Upper lobe of left lung (tissue), 6 donors: ENCODE measurements at places on chromosomes 12 and 14.
A peak's percentile ranks its signal among the peaks of the same experiment; 100 is the strongest.

- no peak for DNase-seq
These were observed 2.9 kb downstream of the SERPINA10 start for GRCh38 chr14:94290197-94290596.

DNA sequence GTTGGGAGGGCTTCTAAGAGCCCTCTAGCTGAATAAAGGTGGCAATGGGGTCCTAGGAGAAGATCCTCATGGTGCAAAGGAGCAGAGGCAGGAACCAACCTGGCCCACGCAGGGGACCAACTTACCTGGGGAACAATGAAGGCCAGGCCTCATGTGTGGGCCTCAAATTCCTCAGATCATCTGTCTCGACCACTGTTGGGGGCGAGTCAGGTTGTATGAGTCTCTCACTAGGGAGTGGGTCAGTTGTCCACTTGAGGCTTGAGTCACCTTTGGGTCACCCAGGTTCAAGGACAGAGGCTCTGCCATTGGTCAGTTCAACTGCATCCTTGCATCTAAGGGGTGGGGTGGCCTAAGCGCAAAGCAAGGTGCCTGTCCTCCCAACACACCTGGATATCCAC lies 43.7 kb upstream of the BDKRB2 start:
- no peak for DNase-seq

- DNase-seq: no peak
These were observed 17.7 kb downstream of the OR6S1 start for GRCh38 chr14:20623798-20624197.

DNA sequence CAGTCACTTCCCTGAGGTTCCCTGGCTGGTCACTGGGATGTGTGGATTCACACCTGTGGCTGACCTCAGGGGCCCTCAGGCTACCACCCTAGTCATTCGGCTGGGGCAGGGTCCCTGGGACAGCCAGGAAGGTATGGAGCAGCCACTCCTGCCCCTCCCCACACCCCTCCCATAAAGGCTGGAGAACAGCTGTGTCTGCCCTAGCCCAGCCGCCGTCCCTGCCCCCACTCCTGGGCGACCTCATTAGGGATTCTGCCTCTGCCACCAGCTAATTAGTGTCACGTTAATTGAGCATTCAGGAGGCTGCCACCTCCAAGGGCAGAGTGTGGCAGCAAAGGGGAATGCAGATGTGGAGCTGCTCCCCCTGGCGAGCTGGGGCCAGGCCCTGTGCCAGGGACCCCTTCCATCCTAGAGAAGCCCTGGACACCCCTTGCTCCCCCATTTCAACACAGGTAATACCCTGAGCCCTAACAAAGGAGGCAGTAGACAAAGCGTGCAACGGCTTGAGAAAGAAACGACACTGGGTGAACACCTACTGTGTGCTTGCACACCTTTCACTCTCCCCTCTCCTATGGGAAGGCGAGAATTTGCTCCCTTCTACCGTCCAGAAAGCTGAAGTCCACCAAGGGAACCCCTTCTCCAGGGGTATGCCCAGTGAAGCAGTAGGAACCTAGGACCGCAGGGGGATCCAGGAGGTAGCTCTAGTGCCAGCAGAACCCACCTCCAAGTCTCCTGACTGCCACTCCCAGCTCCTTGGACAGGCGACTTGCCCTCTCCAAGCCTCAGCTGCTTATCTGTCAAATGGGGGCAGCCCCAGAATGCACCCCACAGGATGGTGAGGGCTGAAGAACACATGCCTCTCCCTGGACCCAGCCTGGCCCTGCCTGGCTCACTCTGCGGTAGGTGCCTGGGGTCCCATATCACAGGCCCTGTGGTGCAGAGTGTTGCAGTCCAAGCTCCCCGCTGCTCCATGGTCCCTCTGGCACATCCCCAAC lies 45.1 kb downstream of the FAM222A start:
- DNase-seq: peak; percentile 42

- peak; percentile 49 for DNase-seq
These were observed 22.0 kb upstream of the SNRPF start for GRCh38 chr12:95836630-95837239.

- DNase-seq: peak; percentile 27
These were observed 98.7 kb downstream of the GAS2L3 start for GRCh38 chr12:100672075-100672592.

DNA sequence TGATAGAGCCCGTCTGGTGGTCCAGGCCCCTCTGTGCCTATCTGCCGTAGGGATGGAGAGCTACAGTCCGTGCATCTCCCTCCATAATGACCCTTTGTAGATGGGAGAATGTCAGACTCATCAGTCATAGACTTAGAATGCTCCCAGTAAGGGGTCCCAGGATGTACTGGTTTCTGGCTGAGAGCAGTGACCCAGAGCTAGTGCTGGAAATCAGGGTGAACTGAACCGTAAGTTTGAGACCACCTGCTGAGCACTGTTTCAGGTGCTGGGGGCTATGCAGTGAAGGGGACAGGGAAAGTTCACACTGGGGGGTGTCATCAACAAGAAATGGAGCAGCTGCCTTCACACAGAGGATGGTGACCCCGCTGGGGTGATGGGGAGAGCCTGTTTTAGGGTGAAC lies 34.1 kb downstream of the SLC6A12 start:
- DNase-seq: no peak

GRCh38 chr14:95322651-95323050 lies 2.9 kb upstream of the CLMN start:
- no peak for DNase-seq

DNA sequence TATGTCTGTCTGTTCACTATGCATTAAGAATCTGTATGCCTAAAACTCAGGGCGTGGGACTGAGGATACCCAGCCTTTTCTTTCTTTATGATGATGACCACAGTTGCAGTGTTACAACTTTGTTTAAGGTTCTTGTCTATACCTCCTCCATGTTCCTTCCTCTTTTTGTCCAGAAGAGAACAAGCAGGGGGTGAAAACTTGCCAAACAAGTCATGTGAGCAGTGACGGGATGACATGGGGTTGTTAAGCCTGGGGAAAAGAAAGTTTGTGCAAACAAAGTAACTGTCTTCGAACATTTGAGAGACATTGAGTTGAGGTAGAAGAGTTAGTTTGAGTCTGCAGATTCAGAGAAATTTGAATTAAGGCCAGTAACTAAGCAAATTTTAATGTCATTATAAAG lies 505.5 kb downstream of the NPAS3 start:
- DNase-seq: no peak

DNA sequence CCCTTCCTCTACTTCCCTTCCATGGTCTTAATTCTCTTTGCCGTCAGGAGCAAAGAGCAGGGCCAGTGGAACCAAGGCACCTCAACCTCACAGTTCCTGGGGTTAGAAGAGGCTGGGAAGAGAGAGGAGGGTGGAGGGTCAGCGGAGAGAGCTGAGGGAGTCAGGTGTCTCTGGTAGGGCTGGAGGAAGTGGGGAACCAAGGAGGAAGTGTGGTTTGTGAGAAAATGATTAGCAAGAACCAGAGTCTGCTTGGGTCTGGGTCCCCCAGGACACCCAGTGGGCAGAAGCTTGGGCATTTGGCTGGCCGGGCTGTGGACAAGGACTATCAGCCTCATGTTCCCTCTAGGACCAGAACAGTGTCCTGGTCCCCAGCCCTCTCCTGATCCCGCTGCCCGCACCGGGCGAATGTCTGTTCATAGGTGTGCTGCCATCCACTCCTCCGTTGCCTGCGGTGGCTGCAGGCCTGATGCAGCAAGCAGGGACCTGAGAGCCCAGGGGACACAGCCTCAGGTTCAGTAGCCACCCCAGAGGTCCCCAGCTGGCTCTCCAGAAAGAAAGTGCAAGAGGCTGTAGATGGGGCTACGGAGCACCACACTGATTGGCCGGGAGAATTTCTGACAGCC lies 2.3 kb downstream of the HOXC12 start:
- DNase-seq: no peak
